GM04503 (cell line): ENCODE measurements at places on chromosomes 11 and 22.

DNA sequence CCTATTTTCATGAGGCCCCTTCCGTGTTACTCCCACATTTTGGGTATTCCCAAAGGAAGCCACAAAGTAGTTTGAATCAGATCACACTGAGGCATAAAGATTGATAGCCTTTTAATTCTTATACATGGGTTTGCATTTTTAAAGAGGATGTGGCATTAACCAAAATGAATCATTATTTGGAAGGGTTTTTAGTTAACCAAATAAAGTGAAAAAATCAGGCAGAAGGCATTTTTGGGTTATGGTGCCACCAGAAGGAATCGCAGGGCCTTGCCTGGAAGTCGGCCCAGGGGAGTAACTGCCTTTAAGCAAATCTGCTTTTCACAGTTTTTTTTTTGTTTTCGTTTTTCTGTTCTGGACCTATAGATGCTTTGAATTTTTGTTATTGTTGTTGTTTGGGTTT, 55.4 kb downstream of the HSD17B12 start:
- peak; percentile 52 for DNase-seq

DNA sequence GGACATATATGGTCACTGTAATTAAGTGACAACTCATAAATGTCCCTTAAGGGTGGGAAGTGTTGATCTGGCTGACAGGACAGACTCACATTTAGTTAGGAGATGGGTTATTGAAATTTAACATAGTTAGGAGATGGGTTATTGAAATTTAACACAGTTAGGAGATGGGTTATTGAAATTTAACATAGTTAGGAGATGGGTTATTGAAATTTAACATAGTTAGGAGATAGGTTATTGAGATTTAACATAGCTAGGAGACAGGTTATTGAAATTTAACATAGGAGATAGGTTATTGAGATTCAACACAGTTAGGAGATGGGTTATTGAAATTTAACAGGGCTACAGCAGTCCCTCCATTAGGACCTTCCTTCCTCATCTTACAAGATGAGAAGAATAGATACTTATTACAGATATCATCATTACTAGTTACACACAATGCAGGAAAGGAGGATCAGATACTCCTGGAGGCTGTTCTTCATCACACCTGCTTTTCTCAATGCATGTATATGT, 98.5 kb downstream of the MTNR1B start:
- DNase-seq = no peak

DNA sequence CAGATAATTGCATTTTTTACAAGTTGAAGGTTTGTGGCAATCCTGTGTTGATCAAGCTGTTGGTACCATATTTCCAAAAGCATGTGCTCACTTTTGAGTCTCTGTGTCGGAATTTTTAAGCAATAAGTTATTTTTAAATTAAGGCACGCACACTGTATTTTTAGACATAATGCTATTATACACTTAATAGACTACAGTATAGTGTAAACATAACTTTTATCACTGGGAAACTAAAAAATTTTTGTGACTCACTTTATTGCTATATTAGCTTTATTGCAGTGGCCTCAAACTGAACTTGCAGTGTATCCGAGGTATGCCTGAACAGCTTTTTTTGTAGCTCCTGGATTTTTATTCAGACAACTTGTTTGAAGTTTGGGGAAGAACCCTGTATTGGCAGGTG, 31.3 kb upstream of the RRM1 start:
- DNase-seq = no peak

DNA sequence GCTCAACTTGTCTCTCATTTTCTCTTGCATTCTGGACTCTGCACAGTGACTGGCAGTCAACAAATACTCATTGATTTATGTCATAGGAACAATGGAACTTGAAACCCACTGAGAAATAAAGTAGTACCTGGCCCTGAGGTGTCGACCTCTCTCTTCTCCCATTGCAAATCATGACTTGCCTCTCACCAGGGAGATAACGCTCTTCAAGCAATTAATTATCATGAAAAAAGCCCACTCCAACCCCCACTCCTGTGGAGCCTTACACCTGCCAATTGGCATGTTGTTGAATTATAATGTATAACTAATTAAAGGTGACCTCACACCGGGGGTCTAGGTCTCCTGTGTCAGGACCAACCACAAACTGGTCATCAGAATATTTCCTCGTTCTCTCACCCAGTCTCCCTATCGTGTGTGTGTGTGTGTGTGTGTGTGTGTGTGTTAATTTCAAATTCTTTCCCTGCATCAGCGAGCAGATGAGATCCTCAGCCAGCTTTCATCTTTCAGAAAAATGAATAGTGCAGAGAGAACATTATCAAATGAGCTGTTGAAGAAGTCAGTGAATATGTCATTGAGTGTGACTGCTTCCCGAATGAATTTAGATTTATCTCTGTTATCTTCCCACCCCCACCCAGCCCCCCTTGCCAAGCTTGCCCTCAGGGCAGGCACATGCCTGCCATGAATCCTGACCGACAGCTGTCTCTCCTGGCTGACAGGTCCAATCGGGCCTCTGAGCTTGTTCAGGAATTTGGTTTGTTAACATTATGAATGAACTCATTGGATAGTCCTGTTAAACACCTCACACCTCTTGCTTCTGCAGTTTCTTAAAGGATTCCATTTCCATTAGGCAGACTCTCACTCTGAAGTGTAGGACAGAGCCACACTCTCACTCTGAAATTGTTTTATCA, 357.4 kb downstream of the INSC start:
- no peak for DNase-seq

- DNase-seq = no peak
These were observed 647 bp upstream of the SEC14L6 start for GRCh38 chr22:30547188-30547587.

GRCh38 chr11:110160016-110160415, 66.8 kb downstream of the ZC3H12C start:
- DNase-seq = no peak

DNA sequence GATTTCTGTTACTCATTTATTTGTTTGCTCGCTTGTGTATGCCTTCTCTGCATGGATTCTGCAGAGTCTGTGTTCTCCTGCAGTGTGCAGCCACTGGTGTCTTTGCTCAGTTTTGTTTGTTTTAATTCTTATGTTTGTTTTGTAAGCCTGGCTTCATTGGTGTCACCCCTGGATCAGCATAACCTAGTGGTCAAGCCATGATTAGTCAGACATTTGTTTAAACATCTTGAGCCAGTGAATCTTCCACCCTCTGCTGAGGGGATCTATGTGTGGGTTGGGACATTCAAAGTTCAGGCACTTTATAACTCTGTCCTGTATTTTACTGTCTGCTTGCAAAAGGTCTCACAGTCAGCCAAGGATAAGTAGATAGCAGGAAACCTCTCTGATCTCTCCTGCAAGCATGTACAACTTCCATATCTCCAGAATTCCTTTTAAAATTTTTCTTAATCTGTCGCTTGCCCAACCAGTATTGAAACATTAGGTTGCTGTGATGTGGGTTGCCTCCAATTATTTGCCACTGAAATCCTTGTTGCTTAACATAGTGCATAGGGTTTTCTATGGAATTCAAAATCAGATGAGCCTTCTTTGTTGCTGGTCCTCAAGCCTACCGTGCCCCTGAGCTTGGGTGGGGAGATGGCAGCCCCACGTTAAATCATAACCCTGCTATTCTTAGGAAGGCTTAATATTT, 86.8 kb downstream of the KCNQ1OT1 start:
- DNase-seq = no peak

DNA sequence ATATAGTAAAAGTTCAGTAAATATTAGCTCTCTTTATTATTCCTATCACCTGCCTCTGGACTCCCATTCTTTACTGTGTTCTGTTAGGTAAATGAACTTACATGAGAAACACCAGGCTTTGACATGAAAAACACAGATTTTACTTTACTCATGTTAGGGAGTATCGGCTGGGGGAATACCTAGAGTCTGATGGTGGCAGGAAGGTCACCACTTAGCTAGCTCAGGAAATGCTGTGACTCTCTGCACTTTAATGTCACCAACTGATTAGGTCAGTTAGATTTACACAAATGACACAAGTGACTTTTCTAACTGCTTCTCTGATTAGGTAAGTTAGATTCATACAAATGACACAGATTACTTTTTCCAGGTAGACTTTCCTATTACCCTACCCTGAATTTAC, 225.1 kb downstream of the SWAP70 start:
- DNase-seq = no peak

DNA sequence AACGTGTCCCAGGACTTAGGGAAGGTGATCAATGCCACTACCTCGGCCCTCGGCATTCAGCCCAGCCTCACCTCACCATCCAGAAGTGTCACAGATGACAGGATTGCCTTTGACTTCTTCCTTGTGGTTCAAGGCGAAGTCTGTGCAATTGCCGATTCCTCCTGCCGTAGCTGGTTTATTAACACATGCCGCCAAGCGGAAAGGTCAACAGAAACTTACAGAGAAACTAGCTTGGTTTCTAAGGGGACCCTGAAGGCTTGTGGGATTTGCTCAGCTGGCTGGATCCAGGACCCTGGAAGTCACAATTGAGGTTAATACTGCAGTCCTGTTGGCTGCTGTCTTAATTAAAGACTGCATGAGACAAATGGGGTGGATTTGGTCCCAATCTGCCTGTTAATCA, 65.6 kb downstream of the SHANK2 start:
- no peak for DNase-seq

DNA sequence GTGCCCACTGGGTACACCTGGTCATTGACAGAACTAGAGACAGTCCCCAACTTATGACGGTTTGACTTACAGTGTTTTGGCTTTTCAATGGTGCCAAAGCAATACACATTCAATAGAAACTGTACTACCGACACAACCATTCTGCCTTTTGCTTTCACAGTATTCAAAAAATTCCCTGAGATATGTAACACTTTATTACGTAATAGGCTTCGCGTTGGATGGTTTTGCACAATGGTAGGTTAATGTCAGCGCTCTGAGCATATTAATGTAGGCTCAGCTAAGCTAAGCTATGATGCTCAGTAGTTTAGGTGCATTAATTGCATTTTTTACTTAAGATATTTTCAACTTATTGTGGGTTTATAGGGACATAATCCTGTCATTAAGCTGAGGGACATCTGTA, 105.1 kb upstream of the B3GAT1 start:
- DNase-seq = no peak

- peak; percentile 51 for DNase-seq
These were observed 297.7 kb upstream of the CCDC90B start for GRCh38 chr11:83583757-83584366.

GRCh38 chr11:130472434-130472961, 24.1 kb downstream of the ADAMTS15 start:
- DNase-seq = no peak

DNA sequence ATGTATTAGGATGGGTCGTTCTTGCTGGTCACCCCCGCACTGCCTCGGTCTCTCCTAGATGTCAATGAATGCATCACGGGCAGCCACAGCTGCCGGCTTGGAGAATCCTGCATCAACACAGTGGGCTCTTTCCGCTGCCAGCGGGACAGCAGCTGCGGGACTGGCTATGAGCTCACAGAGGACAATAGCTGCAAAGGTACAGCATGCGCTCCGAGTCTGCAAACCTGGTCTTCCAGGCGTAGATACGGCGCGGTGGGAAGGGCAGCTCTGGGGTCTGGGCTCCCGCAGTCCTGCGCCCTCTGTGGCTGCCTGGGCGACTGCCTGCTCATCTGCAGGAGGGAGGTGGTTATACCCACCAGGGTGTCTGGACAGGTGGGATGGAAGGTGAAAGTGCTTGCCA, 31.0 kb downstream of the FBLN1 start:
- DNase-seq = no peak

DNA sequence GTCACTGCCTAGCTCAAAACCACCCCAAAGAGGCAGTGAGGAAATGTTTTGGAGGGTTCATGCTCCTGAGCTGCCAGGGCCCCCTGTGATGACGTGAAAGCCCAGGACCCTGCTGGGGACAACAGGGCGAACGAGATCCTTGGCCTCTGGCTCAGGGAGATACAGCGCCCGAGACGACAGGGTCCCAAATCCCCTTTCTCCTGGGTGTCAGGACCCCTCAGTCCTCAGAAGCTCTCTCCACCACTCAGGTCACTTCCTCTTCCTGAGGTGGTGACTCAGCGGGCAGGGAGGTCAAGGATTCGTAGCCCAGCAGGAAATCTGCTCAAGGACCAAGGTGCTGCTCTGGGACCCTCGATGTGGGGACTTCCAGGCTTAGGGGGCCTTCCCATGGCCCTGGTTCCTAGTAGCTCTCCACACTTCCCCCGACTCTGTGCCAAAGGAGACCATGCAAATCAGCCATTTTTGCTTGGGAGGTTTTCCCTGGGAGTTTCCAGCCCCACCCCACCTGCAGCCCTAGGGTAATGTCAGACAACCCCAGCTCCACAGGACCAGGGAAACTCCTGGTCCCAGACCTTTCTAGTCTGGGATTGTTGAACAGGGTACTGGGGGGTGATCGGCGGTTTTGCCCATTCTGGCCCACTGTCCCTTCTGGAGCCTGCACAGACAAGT, 12.8 kb downstream of the BCL9L start:
- no peak for DNase-seq

DNA sequence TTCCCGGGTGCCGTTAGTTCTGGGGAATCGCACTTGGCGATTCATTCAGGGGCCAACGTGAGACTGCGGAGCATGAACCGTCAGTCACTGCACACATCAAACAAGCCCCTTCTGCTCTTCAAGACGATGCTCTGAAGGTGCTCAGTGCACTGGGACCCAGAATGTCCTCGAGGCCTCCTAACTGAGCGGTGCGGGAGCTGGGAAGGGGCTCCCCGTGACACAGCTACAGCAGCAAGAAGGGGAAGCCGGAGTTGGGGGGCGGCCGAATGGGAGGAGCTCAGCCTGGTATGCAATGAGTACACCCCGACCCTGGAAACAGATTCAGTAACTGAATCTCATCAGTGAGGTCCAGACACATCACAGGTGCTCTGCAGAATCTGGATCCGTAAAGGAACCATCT, 150.8 kb downstream of the SHANK2 start:
- no peak for DNase-seq

DNA sequence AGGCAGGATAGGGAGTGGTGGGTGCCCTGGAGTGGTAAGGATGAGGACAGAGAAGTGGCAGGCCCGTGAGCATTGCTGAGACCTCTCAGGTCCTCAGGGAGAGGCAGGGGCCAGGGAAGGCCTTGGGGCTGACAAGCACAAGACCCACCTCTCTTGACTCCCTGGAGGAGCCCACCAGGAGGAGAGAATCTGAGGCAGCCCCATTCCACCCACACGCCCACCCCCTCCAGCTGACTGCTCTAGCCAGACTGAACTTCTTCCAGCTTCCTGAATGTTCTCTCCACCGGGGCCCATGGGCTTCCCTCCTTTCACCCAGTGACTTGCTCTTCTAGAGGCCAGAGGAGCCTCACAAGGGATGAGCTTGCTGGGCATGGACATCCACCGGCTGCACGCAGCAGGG, 1403.0 kb downstream of the BRD1 start:
- DNase-seq = no peak

DNA sequence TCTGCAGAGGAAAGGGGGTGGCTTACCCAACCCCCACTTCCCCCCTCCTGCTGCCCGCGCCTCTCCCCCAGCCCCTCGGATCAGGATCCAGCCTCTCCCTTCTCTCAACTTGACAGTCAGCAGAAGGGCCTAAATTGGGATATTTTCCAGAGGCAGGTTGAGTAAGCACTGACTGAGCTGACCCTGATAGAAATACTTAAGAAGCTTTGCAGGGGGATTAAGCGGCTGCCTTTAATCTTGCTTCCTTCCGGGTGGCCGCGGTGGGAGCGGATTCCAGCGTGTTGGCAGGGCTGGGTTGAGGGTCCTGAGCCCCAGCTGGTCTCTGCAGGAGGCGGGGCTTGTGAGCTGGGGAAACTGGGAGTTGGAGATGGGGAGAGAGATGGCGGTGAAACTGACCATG, 445.2 kb downstream of the NTM start:
- no peak for DNase-seq

GRCh38 chr11:121534131-121535093, 81.6 kb upstream of the SORL1-AS1 start:
- no peak for DNase-seq

GRCh38 chr11:130162733-130163132, 3.2 kb downstream of the ST14 start:
- DNase-seq = no peak

- no peak for DNase-seq
These were observed 37.2 kb downstream of the PPP6R3 start for GRCh38 chr11:68497761-68498160.
